ENCODE measurements at places on chromosomes 3 and 15. TPM values are rescaled to one million over a fixed set of nuclear protein-coding genes. Genes with fewer than 3 reads are reported as not detected.

The MNS1 gene
- polyA plus RNA-seq = 6.5 TPM

The GABRR3 gene
- not detected for polyA plus RNA-seq

The NTRK3 gene
- polyA plus RNA-seq = 0.44 TPM

DNA sequence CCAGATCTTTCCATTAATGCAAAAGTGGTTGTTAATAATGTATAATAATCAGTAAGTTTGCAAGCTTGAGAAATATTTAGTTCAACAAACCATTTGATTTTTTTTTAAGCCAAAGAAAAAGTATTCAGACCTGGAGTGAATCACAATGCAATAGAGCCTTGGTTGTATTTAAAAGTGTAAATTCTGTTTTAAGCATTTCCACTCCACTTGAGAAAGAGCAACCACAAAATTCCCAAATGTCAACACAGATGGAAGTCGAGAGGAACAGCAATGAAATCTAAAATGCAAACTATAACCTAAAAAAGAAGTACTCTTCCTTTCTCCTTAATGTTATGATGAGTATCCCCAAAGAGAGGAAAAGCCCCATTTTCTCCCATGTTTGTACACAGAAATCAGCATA lies 20.2 kb downstream of the GBE1 start:
- H3K4me1 ChIP-seq = peaks cover 1% of the 10 kb centered on the region
- H3K4me3 ChIP-seq = no peak overlapping the region
- no peaks in the 10 kb centered on the region for H3K36me3 ChIP-seq
- no peak overlapping the region for H3K27ac ChIP-seq
- no peaks in the 10 kb centered on the region for H3K27me3 ChIP-seq

DNA sequence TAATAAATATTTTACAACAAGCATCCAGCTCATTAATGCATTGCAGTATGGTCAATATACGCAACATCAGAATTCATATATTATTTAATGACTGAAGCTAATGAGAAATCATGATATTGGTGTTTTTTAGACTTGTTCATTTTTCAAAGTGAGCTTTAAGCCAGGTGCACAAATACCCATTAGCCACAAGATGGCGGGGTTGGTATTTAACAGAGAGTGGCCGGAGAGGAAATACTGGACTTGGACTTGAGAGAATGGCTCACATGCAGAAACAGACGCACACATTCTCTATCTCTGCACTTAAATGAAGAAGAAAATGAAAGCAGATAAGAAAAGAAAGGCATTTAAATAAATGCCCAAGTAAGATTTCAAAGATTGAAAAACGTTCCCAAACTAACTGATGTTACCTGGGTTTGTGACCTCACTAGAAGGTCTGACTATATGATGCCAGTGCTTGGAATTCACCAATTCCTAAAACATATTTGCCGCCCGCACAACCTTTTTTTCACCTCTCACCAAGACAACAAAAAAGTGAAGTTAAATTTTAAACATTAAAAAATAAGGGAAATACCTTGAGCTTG lies 21.2 kb upstream of the CRBN start:
- H3K27ac ChIP-seq = no peak overlapping the region
- DNase-seq = peak; percentile 91
- H3K27me3 ChIP-seq = peaks cover 3% of the 10 kb centered on the region
- H3K4me3 ChIP-seq = no peak overlapping the region

DNA sequence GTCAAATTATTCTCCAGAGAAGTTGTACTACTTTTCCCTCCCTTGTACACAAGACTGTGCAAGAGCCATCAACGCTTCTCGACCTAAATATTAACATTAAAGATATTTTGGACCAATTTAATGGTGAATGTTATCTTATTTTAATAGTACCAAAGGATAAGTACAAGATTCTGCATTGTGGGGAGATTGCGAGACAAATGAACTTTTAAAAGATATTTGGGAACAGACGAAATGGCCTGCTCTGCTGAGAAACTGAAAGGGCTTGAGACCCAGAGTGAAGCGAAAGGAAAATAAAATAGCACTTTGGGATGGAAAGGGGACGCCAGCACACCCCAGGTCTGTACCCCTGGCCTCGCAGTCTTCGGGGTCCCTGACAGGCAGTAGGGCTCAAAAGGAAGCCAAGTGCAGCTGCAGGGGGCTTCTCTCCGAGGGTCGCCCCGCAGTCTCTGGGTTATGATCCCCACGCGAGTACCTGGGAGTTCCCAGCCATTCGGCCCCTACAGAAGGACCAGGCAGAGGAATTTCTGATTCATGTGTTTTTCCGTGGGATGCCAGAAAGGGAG lies 97.6 kb upstream of the VGLL3 start:
- H3K36me3 ChIP-seq = no peaks in the 10 kb centered on the region
- no peaks in the 10 kb centered on the region for H3K27me3 ChIP-seq
- no peak overlapping the region for H3K27ac ChIP-seq
- DNase-seq = peak; percentile 71
- H3K4me3 ChIP-seq = peak overlapping the region; percentile 48
- H3K4me1 ChIP-seq = peaks cover 12% of the 10 kb centered on the region

DNA sequence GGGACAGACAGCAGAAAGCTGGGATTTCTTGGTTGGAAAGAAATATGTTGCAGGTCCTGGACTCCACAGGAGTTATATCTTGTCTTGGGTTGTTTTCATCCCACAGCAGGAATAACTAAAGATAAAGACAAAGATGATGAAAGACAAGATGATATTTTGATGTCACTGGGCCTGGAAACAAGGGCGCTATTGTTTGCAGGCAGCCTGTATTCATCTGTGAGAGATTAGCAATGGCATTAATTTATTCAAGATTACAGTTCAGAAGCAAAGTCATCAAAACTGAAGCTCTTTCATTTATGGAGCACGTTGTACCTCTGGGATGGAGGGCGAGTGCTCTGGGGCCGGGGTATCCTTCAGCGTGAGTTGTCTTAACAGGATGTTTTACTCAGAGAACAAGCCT lies 213.8 kb downstream of the LRTM1 start:
- no peaks in the 10 kb centered on the region for H3K4me1 ChIP-seq
- H3K27ac ChIP-seq = no peak overlapping the region
- H3K27me3 ChIP-seq = no peaks in the 10 kb centered on the region
- H3K36me3 ChIP-seq = no peaks in the 10 kb centered on the region
